Activated T-helper 9 cell treated with anti-CD3 and anti-CD28 coated beads, Interleukin-2, amount 50 U/mL, for 16 hours (primary cell): ENCODE measurements at places on chromosomes 4 and X.

DNA sequence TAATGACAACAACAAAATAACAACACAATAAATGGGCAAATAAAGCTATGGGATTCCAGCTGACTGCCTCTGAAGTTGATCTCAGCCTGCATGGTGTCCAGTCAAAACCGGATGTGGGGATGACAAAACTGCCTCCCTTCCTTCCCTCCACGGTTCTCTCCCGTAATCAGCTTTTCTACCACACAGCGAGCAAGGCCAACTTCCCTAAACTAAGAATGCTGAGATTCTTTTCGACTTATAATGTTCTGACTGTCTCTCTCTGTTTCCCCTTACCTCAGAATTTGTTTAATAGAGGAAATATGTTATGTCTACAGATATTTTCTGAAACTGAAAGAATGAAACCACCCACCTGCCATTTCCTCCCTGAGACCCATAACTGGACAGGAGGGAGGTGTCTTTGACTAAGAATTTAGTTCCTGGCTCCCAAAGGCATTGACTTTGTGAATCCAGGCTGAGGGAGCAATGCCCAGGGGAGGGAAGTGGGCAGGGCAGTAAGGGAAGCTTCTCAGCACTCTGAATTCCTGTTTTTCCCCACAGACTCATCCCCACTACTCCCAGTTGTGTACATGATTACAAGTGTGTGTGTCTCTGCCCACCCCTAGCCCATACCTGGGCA is 1.0 kb upstream of the TLR1 start:
- DNase-seq: no peak

GRCh38 chrX:49029876-49030275 is 13.3 kb downstream of the TFE3 start:
- DNase-seq: no peak

- no peak for DNase-seq
Measured at GRCh38 chrX:154419189-154419588, 7.8 kb downstream of the TAFAZZIN start.

- no peak for DNase-seq
Measured at GRCh38 chr4:152352622-152353116, 183.2 kb downstream of the FBXW7 start.
